Muscle of leg (tissue), 16 donors: ENCODE measurements at places on chromosomes 2 and 18. TPM values are rescaled to one million over a fixed set of nuclear protein-coding genes. Genes with fewer than 3 reads are reported as not detected.

The KCNJ3 gene
- 0.31 TPM for total RNA-seq

DNA sequence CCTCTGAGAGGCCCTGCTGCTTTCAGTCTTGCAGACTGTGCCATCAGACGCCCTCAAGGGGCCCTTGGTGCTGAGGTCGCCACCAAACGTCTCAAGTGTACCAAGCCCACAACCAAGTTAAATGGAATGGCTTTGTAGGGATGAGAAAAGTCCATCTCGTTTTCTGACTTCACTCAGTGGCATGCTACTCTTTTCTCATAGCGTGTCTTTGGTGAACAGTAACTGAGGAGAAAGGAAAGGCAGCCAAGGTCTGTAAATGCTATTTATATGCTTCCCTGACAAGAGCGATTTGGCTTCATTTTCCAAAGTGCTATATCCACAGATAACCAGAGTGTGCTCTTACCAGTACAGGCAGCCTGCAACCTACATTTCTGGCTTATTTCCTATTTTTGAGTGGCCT, 123.0 kb downstream of the MTX2 start:
- H3K27me3 ChIP-seq = no peaks in the 10 kb centered on the region
- H3K27ac ChIP-seq = no peak overlapping the region
- H3K36me3 ChIP-seq = no peaks in the 10 kb centered on the region
- no peak overlapping the region for H3K4me3 ChIP-seq
- peaks cover 2% of the 10 kb centered on the region for H3K4me1 ChIP-seq

DNA sequence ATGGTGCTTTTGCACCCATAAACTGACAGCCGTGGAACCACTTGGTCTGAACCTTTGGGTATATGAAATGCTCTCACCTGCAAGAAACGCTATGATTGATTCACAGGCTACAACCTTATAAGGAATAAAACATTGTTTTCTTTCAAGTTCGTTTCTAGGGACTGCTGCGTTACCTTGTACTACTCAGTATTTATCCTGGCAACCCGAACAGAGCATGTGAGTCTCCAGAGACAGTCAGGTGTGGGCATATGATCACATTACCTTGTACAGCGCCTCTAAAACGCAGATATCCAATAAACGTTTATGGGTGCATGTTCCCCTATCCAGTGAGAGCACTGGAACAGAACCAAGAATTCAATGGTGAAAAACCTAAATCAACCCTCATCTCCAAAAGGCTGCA, 1.7 kb downstream of the CCBE1 start:
- peaks cover 51% of the 10 kb centered on the region for H3K27me3 ChIP-seq
- no peak for DNase-seq
- H3K4me1 ChIP-seq = peaks cover 20% of the 10 kb centered on the region

DNA sequence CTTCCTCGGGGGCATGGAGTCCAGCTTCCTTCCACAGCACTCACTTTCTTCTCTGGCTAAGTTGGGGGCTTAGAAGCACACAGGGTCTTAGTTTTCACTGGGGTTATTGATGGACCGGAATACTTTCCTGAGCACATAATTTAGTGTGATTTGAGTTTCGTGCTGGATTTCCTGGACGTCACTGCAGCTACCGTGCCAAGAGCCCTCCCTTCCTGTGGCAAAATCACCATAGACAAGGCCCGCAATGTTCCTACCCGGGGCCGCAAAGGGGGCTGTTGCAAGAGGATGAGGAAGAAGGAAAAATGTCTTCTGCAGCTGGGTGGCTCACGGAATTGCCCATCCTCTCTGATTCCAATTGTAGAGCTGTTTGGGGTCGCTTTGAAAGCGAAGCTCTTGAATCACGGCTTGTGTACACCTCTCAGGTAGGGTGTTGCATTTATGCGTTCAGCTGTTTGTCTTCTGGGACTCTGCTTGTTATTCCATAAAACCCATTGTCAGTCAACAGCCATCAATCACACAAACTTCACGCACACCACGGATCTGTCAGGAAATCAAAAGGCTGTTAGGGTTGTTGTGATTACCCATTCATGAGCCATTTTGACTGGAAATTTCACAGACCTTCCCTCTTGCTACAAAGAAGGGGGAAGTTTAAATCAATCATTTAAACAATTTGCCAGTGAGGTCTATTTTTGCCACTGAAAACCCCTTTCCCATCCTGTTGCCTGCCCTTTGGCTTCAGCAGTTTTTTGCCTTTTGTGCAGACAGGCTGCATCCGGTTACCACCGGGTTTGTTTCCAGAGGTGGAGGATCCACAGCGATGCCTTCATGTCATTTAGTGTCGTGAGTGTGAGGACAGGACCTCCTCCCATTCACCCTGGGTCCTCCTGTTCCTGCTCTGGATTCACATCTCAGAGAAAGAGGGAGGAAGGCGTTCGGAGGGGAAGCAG, 36.0 kb downstream of the SMIM21 start:
- peaks cover 3% of the 10 kb centered on the region for H3K27me3 ChIP-seq
- peak overlapping the region; percentile 47 for H3K27ac ChIP-seq
- no peaks in the 10 kb centered on the region for H3K36me3 ChIP-seq
- H3K4me1 ChIP-seq = peaks cover 6% of the 10 kb centered on the region
- no peak overlapping the region for H3K4me3 ChIP-seq

DNA sequence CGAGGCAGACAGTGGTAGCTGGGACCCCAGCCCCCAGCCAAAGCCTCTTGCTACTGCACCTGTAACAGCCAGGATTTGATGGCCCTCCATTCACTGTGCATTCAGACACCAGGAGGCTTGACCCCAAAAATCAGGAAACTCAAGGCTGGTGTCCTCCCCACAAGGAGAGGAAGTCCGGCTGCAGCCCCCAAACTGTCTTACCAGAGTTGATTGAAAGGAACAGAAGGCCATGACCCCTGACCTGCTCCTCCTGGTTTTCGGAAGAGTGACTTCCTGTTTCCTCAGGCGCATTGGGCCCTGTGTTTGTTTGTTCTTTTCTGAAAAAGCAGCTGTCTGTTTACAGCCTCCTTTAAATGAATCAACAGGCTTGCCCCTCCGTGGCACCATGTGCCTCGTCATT, 111.6 kb downstream of the RNF144A start:
- peaks cover 28% of the 10 kb centered on the region for H3K4me1 ChIP-seq
- no peak for DNase-seq
- peaks cover 49% of the 10 kb centered on the region for H3K36me3 ChIP-seq
- no peak overlapping the region for H3K27ac ChIP-seq
- H3K27me3 ChIP-seq = no peaks in the 10 kb centered on the region

The CKAP2L gene
- total RNA-seq = 5.5 TPM
